ENCODE measurements at places on chromosomes 5 and 9. TPM values are rescaled to one million over a fixed set of nuclear protein-coding genes. Genes with fewer than 3 reads are reported as not detected.

Gene PPP1R26
- 11.7 TPM for total RNA-seq

Gene ROR2
- total RNA-seq: 5.2 TPM

Gene KIAA0825
- total RNA-seq: 9.5 TPM

Gene TCOF1
- total RNA-seq: 23.7 TPM

Gene ADRA1B
- 0.43 TPM for total RNA-seq

Gene MARVELD2
- 2.3 TPM for total RNA-seq

Gene FOXD4
- 0.43 TPM for total RNA-seq

Gene SLC1A3
- total RNA-seq: 1.3 TPM

Gene FBN2
- 81.6 TPM for total RNA-seq

Gene SMIM33
- not detected for total RNA-seq

Gene MTX3
- 13.2 TPM for total RNA-seq

Data from fibroblast of villous mesenchyme (primary cell).